Mesenchymal stem cell (in vitro differentiated cells and primary cell): ENCODE measurements at places on chromosomes 6 and 20.
A peak's percentile ranks its signal among the peaks of the same experiment; 100 is the strongest.

- H3K27me3 ChIP-seq = no peaks in the 10 kb centered on the region
- no peak overlapping the region for H3K27ac ChIP-seq
- no peaks in the 10 kb centered on the region for H3K36me3 ChIP-seq
These were observed 87.3 kb downstream of the PPP1R14C start for GRCh38 chr6:150230164-150230561.

- H3K36me3 ChIP-seq = no peaks in the 10 kb centered on the region
- no peaks in the 10 kb centered on the region for H3K27me3 ChIP-seq
- no peaks in the 10 kb centered on the region for H3K4me1 ChIP-seq
- no peak overlapping the region for H3K27ac ChIP-seq
These were observed 482.9 kb downstream of the GRIK2 start for GRCh38 chr6:101876431-101876830.

GRCh38 chr6:81894306-81894705, 141.8 kb upstream of the TENT5A start:
- DNase-seq = peak; percentile 74
- H3K27me3 ChIP-seq = no peaks in the 10 kb centered on the region
- H3K4me1 ChIP-seq = peaks cover 6% of the 10 kb centered on the region

- no peak overlapping the region for H3K4me3 ChIP-seq
- peaks cover 12% of the 10 kb centered on the region for H3K36me3 ChIP-seq
- H3K27ac ChIP-seq = peak overlapping the region; percentile 96
- H3K4me1 ChIP-seq = peaks cover 10% of the 10 kb centered on the region
- no peaks in the 10 kb centered on the region for H3K27me3 ChIP-seq
These were observed 19.0 kb upstream of the BLOC1S5 start for GRCh38 chr6:8082954-8083858.

DNA sequence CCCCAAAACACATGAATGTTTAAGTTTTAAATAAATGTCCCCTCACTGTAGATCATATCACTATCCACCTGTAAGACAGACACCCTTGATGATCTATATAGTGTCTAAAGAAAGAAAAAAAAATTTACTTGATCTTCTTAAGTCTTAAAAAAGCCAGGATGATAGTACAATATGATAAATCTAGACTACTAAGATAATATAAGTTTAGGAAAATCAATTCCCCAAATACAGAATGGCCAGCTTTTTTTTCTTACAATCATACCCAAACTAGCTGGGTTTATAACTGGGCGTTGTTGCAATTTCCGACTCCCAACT, 14.4 kb downstream of the ZNF217 start:
- H3K4me1 ChIP-seq = peaks cover 2% of the 10 kb centered on the region
- no peaks in the 10 kb centered on the region for H3K27me3 ChIP-seq
- DNase-seq = no peak
- H3K27ac ChIP-seq = no peak overlapping the region

DNA sequence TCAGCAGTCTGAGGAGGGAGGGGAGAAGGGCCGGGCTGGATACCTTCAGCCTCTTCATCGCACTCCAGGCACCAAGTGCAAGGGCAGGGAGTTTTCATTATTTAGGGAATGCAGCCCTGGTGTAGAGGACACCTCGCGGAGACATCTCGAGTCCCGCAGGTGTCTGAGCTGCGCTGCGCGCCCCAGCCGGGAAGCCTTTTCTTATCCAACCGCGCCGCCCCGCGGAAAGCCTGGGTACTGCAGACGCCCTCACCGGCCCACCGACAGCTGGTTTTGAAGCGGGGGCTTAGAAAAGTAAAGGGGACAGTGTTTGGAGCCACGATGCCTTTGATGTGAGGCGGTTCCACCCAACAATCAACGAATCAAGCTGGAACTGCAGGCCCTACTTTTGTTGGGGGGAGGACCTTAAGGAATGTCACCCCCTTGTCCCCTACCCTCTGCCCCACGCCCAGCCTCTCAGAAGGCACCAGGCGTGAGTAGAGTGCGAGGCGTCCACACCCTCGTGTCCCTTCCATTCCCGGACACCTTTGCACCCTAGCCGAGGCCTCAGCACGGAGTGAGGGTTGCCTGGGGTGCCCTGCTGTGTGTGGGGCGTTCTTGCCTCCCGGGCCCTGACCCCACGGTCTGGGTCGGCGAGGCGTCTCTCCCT, 8.6 kb downstream of the NKX2-2 start:
- H3K4me3 ChIP-seq = peak overlapping the region; percentile 74
- peaks cover 75% of the 10 kb centered on the region for H3K27me3 ChIP-seq
- H3K4me1 ChIP-seq = peaks cover 21% of the 10 kb centered on the region
- no peaks in the 10 kb centered on the region for H3K36me3 ChIP-seq

DNA sequence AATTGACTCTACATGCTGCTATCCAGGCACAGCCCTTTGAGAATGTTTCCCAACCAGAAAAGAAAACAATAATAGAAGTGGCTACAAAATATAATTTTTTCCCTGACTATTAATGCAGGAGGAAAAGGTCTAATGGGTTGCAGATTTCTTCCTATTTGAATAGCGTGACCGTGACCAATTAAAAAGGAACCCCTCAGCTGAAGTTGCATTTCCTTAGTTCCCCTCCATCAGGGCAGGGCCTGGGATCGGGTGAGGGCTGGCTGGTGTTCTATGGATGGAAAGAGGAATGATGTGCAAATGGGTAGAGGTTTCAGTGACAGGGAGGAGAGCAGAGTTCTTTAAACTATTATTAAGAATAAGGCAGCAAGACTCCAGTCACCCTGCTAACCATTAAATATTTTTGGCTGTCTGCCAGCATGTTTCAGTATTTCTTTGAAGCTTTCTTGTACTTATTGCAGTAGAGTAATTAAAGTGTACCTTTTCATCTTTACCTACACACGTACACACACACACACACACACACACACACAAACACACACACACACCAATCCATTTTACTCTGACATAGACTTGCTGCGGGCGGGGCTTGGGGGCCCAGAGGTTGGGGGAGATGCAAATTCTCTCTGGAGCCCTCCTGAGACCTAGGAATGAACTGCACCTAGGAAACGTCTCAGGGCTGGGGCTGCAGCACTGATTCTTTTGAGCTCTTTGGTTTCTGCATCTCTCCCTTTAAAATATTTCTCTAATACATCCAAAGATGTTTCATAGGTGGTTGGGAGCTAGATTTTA, 154.8 kb upstream of the SLC35B3 start:
- no peaks in the 10 kb centered on the region for H3K36me3 ChIP-seq
- no peak overlapping the region for H3K4me3 ChIP-seq
- DNase-seq = no peak
- no peaks in the 10 kb centered on the region for H3K27me3 ChIP-seq
- no peaks in the 10 kb centered on the region for H3K4me1 ChIP-seq
- no peak overlapping the region for H3K27ac ChIP-seq

GRCh38 chr6:89530982-89531381, 98.0 kb downstream of the ANKRD6 start:
- no peak for DNase-seq
- H3K27ac ChIP-seq = no peak overlapping the region
- no peaks in the 10 kb centered on the region for H3K36me3 ChIP-seq
- H3K27me3 ChIP-seq = peaks cover 3% of the 10 kb centered on the region
- H3K4me3 ChIP-seq = no peak overlapping the region
- no peaks in the 10 kb centered on the region for H3K4me1 ChIP-seq

DNA sequence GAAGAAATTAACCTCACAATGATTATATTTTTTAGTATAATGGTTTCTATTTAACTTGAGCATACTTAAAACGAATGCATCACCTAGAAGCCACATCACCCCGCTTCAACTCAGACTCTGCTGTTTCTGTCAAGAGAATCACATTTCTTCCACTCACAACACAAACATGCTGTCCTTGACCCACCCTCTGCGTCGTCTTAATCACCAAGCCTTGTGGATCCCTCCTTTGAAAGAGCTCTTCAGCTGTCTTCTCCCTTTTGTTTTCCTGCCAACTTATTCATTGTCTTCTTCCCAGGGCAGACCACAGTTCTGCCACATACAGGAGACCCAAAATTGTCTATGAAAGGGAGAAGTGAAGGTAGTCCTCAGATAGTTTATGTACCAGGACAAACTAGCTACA, 595.6 kb upstream of the AGPAT4 start:
- no peak overlapping the region for H3K27ac ChIP-seq
- DNase-seq = no peak
- H3K4me1 ChIP-seq = no peaks in the 10 kb centered on the region
- no peak overlapping the region for H3K4me3 ChIP-seq

DNA sequence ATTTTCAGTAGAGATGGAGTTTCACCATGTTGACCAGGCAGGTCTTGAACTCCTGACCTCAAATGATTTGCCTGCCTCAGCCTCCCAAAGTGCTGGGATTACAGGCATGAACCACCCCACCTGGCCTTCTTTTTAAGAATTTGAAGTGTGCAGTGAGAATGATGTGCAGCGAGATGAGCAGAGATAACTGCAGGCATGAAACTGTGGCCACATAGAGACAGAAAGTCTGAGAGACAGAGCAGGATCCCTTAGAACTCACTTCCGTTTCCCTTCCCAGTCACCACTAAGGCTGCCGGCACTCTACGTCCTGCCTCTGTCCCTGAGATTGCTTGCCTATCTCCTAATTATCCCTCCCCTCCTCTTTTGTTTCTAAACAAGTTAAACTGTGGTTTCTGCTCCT, 27.2 kb downstream of the IL22RA2 start:
- H3K27me3 ChIP-seq = no peaks in the 10 kb centered on the region
- H3K4me1 ChIP-seq = no peaks in the 10 kb centered on the region
- no peak overlapping the region for H3K4me3 ChIP-seq
- DNase-seq = no peak
- no peak overlapping the region for H3K27ac ChIP-seq
- H3K36me3 ChIP-seq = no peaks in the 10 kb centered on the region

DNA sequence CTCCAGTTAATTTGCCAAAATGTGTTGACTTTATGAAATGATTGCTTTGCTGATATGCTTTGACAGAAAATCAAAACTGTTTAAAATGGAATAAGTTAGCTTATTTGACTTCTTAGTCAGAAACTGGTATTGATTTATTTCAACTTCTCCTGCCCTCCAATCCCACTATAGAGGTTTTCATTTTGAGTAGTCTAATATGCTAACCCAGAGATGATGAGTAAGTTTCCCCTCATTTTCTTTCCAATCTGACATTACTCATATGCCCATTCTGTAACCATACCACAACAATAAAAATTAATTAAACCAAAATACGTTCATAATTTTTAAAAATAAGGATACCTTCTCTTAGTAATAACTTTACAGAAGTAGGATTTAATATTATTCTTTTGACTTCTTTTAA, 78.8 kb downstream of the COL19A1 start:
- H3K27ac ChIP-seq = no peak overlapping the region
- DNase-seq = no peak
- no peaks in the 10 kb centered on the region for H3K27me3 ChIP-seq
- no peak overlapping the region for H3K4me3 ChIP-seq
- no peaks in the 10 kb centered on the region for H3K36me3 ChIP-seq

- H3K4me1 ChIP-seq = peaks cover 2% of the 10 kb centered on the region
- no peaks in the 10 kb centered on the region for H3K27me3 ChIP-seq
These were observed 39.1 kb downstream of the TMX4 start for GRCh38 chr20:7980332-7981046.

- H3K27me3 ChIP-seq = peaks cover 18% of the 10 kb centered on the region
- DNase-seq = no peak
- no peak overlapping the region for H3K4me3 ChIP-seq
These were observed 225.9 kb upstream of the CST7 start for GRCh38 chr20:24723186-24723585.

GRCh38 chr6:159194421-159194820, 25.2 kb downstream of the FNDC1 start:
- H3K36me3 ChIP-seq = no peaks in the 10 kb centered on the region
- no peaks in the 10 kb centered on the region for H3K27me3 ChIP-seq
- H3K4me1 ChIP-seq = peaks cover 2% of the 10 kb centered on the region
- H3K4me3 ChIP-seq = no peak overlapping the region

- no peak for DNase-seq
- no peak overlapping the region for H3K4me3 ChIP-seq
- peaks cover 3% of the 10 kb centered on the region for H3K27me3 ChIP-seq
- H3K4me1 ChIP-seq = no peaks in the 10 kb centered on the region
- H3K27ac ChIP-seq = no peak overlapping the region
- H3K36me3 ChIP-seq = no peaks in the 10 kb centered on the region
These were observed 67.3 kb downstream of the LY86 start for GRCh38 chr6:6655805-6656251.

DNA sequence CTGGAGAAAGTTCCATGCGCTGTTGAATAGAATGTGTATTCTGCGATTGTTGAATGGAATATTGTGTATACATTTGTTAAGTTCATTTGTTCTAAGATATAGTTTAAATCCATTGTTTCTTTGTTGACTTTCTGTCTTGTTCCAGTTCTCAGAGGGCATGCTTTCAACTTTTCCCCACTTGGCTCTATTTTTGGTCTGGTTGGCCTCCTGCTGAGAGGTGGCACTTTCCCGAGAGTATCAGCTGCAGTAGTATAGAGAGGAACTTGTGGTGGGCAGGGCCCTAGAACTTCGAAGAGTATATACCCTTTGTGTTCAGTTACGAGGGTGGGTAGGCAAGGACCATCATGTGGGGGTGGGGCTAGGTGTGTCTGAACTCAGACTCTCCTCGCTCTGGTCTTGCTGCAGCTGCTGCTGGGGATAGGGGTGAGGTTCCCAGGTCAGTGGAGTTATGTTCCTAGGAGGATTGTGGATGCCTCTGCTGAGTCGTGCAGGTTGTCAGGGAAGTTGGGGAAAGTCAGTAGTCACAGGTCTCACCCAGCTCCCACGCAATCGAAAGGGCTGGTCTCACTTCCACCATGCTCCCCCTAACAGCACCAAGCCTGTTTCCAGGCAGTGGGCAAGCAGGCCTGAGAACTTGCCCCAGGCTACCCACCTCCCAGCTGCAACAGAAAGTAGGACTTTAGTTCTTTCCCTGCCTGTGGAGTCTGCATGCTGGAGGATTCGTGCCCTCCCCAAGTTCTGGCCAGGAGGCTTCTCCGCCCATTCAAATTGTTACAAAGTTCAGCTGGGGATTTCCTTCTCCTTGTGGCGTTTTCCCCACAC, 118.9 kb upstream of the SSTR4 start:
- H3K4me3 ChIP-seq = no peak overlapping the region
- DNase-seq = no peak
- H3K27me3 ChIP-seq = peaks cover 22% of the 10 kb centered on the region
- H3K27ac ChIP-seq = no peak overlapping the region
- no peaks in the 10 kb centered on the region for H3K4me1 ChIP-seq

GRCh38 chr6:111691345-111692225, 85.9 kb upstream of the TRAF3IP2 start:
- peaks cover 10% of the 10 kb centered on the region for H3K4me1 ChIP-seq
- no peaks in the 10 kb centered on the region for H3K27me3 ChIP-seq
- H3K4me3 ChIP-seq = no peak overlapping the region
- H3K36me3 ChIP-seq = peaks cover 95% of the 10 kb centered on the region

- H3K27me3 ChIP-seq = no peaks in the 10 kb centered on the region
- H3K4me1 ChIP-seq = peaks cover 2% of the 10 kb centered on the region
- H3K4me3 ChIP-seq = no peak overlapping the region
- no peak overlapping the region for H3K27ac ChIP-seq
These were observed 22.0 kb upstream of the SLC2A12 start for GRCh38 chr6:134074151-134075055.

GRCh38 chr6:159682295-159682694, 10.7 kb downstream of the SOD2 start:
- peaks cover 96% of the 10 kb centered on the region for H3K36me3 ChIP-seq
- H3K27me3 ChIP-seq = no peaks in the 10 kb centered on the region
- H3K27ac ChIP-seq = no peak overlapping the region
- peak; percentile 38 for DNase-seq
- H3K4me1 ChIP-seq = peaks cover 1% of the 10 kb centered on the region
